Stimulated activated CD4-positive, alpha-beta T cell treated with anti-CD3 and anti-CD28 coated beads, Interleukin-15, amount 100 ng/mL, for 48 hours (primary cell): ENCODE measurements at places on chromosomes 2 and 18.

DNA sequence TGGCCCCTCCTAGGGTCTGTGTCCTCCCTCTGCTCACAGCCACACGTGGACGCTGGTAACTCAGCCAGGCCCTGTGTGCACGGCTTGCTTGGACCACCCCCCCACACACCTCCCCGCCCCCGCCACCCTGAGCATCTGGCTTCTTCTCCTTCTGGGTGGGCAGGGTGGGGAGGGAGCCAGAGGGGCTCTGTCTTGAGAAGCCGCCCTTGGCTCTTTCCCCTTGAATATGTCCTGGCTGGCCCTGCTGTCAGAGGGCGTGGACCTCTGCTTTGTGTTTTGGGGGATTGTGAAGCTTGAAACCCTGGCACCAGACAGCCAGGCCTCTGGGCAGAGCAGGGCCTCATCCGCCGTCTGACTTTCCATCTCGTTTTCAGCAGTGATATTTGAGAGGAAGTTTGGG is 72.1 kb downstream of the GLI2 start:
- DNase-seq: no peak

DNA sequence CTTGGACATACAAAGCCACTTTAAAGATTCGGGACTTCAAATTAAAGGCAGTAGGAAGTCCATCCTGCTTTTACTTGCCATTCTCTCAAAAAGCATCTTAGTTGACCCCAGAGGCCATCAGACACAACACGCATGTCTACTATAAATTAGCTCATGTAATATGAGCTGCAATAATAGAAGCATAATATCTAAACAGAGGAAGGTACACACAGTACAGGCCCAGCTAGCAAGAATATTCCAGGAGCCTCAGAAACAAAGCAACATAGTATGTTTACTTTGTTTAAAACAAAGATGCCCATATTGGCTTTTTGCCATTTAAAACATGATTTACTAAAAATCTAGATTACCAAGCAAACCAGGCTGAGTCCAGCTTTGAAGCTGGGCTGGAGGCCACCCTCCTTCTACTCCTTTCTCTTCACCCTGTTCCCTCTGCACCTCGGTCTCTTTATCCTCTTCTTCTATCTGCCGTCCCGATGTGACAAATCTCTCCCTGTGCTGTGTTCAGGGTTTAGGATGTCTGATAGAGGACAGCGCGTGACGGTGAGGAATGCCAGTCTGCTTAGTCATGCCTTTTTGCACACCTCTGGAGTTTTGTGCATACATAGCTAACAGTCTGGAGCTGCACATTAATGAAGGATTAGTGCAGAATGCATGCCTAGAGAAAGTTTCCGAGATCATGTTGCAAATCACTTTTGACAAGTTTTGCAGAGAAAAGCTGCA is 28.2 kb downstream of the DTNA start:
- no peak for DNase-seq

DNA sequence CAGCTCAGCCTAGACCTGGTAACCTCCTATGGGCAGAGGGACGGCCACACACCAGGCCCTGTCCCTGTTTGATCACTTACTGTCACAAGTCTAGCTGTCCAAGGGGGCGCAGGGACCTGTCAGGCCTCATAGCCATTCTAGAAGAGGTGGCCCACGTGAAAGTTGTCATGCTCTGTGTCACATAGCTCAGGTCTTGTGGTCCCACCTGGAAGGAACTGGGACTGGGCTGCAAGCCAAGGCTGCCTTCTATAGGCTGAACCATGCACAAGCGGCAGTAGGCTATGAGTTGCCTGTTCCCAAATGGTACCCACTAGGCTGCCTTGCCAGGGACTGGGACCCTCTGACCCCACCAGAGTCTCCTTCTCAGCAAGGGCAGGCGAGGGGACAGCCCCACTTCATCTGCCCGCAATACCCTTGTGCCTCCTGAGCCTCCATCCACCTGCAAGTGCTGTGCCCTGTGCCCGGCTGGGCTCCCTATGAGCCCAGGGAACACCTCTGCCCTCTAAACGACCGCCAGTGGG is 177.5 kb downstream of the ANAPC1 start:
- no peak for DNase-seq

- no peak for DNase-seq
Measured at GRCh38 chr18:56505971-56506370, 132.4 kb downstream of the TXNL1 start.

DNA sequence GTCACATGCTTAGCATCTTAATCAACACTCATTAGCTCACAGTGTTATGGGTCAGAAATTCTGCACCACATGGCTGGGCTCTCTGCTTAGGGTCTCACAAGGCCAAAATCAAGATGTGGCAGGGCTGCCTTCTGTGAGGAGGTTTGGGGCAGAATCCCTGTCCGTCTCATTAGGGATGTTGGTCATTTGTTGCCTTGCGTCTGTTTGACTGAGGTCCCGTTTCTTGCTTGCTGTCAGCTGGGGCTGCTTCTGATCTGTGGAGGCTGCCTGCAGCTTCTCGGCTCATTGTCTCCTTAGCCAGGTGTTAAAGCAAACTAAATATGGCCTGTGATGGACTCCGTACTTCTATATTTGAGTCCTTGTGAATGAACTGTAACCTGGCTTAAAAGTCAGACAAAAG is 146.5 kb downstream of the NDUFA10 start:
- DNase-seq: no peak

DNA sequence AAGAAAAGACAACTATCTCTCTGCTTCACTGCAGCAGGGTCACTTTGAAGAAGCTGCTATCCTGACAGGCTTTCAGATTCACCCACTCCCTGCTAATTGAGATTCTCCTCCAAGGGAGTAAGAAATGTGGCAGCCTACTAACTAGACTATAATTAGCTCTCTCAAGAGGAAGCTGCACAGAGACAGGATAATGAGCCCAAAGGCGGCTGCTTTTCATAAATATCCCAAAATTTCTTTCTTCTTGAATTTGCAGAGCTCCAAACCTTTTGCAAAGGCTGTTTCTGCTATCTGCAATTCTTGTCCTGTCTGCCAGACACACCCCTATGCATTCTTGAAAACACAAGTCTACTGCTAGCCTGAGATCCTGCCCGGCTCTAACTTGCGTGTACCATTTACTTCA is 54.0 kb upstream of the RNU4ATAC start:
- DNase-seq: no peak

GRCh38 chr2:96146153-96146880 is 1.1 kb upstream of the DUSP2 start:
- peak; percentile 88 for DNase-seq

GRCh38 chr18:27662537-27662936 is 477.4 kb upstream of the CHST9 start:
- DNase-seq: no peak

GRCh38 chr18:56240405-56240804 is 398.0 kb downstream of the TXNL1 start:
- no peak for DNase-seq

DNA sequence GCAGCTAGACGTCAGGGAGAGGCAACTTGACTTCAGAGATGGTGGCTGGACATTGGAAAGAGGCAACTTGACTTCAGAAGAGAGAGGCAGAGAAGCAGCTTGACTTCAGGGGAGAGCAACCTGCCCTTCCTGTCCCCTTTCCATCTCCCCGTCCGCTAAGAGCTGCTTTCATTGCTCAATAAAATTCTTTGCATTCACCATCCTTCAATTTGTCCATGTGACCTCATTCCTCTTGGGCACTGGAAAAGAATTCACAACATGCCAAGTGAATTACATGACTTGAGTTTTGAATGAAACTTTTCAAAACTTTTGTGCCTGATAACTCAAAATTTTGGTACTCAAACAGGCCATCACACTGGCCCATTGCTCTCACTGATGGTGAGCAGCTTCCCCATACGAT is 158.9 kb downstream of the DPP4 start:
- no peak for DNase-seq

DNA sequence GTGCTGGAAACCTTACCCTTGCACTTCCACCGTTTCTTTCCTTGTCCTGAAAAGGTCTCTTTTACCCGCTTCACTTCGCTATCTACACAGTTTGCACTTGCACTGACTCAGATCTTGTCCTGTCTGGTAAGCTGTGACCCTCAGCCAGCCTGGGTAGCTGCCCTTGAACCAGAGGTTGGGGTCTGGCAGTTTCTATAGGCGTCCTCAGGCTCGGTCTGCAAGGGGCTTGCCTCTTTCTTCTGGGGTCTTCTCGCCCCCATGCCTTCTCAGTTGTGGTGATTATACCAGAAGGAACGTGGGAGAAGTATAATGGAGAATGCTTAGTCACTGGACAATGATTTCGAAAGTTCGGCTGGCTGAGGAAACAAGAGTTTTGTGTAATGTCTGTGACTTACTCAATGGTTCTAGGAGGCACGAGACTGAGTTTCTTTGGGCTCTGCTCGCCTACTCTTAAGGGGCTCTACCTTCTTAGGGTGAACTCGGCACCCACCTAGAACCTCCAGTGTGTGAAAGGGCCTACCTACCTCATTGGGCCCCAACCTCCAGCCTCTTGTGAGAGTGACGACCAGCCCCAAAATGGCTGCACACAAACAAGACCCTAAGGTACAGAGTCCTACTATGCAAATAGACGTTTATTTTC is 6.9 kb upstream of the STAT1 start:
- DNase-seq: no peak

DNA sequence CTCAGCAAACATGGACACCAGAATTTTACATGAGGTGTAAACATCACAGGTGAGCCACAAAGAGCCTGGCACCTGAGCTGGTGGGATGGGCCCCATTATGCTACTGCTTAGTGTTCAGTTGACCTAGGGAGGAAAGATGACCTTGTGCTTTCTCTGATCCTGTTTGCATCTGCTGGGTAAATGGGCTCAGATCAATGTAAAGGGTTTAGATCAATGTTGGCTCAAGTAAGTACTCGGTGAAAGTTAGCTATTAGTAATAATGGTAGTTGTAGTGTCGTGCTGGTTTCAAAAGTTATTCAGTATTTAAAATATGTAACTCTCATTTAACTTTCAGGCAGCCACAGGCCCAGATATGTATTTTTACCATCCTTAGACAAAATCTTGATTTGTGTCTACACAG is 19.8 kb downstream of the ABHD3 start:
- no peak for DNase-seq

DNA sequence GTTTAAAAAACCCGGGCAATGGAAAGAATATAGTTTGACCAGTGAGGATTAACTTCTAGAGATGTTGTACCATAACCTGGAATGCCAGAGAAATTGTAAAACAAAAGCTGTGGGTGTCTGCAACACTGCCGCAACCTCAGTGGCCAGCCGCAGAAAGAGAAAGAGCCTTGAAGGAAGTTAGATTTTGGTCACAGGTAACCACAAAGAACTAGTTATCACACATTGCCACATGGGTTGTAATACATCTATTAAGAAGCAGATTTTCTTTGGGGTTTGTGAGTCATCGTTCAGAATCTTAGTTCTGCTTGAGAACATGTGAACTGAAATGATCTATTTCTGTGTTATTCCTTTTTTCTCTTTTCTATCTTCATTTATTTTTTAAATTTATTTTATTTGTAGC is 222.9 kb upstream of the AGAP1 start:
- DNase-seq: peak; percentile 37

GRCh38 chr18:59202258-59202820 is 17.6 kb upstream of the GRP start:
- no peak for DNase-seq

DNA sequence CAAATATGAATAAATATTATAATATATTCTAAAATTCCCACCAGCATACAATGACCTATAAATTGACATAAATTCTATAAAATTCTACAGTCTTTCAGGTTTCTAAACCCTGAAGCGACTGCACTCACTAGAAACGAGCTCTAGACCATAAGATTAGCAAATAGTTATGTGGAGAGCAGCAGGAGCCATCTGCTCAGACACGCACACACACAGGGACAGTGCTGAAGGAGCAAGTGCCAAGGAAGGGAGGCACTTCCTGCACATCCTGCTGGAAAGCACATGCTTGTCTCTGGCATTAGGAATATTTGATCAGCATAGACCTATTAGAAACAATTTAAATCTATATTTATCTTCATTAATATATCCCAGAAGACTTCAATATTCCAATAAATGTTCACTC is 713.9 kb upstream of the CDH2 start:
- DNase-seq: no peak

- DNase-seq: no peak
Measured at GRCh38 chr2:216302981-216303676, 69.2 kb downstream of the MARCHF4 start.

- DNase-seq: no peak
Measured at GRCh38 chr2:95314964-95315611, 17.9 kb downstream of the KCNIP3 start.
